ENCODE measurements at places on chromosomes 12 and 14.
A peak's percentile ranks its signal among the peaks of the same experiment; 100 is the strongest.

DNA sequence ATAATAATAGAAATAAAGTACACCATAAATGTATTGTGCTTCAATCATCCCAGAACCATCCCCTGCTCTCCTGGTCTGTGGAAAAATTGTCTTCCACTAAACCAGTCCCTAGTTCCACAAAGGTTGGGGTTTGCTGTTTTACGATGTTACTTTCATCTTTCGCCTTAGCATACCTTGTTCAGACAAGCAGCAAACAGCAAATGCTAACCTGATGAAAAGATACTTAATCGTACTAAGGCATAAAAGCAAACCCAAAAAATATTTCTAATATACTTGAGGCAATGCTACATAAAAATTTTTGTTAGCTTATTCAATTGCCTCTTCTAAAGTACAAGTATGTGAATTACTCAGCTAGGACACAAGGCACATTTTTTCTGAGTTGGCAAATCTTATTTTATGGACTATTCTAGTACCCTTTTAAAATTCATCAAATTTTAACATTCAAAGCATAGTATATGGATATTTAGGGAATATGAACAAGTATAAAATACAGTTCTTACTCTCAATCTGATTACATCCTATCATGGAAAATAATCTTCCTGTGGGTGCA lies 97.1 kb upstream of the PLEKHG7 start:
- DNase-seq = no peak

GRCh38 chr14:29925736-29926135 lies 1.9 kb downstream of the PRKD1 start:
- no peak for DNase-seq

GRCh38 chr12:58491306-58491705 lies 429.0 kb downstream of the LRIG3 start:
- no peak for DNase-seq

GRCh38 chr12:91161009-91161408 lies 21.6 kb downstream of the DCN start:
- DNase-seq = no peak

GRCh38 chr12:39773266-39773665 lies 153.7 kb upstream of the ABCD2 start:
- no peak for DNase-seq

GRCh38 chr14:74572726-74573301 lies 39.2 kb downstream of the LTBP2 start:
- DNase-seq = no peak

GRCh38 chr14:92954933-92955332 lies 32.0 kb downstream of the CHGA start:
- no peak for DNase-seq

- peak; percentile 89 for DNase-seq
Observed at GRCh38 chr12:17304503-17305347, 698.8 kb upstream of the LMO3 start.

DNA sequence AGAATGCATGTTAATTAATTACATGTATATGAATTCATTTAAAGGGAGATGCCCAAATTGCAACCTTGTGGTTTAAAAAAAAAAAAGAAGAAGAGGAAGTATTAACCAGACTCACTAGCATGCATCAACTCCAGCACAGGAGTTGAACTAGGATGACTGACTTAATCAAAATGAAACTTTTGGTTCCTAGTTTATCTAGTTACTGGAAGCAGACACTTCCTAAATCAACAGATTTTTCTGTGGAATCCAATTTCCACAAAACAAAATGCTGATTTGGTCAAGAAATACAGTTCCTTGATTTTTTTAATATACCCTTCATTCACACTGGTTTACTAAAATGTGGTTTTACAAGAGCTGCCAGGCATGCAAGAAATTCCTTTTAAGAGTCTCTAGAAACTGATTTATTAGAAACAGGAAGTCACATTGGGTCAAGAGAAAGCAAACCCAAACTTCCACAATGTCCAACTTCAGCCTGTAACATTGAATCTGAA lies 41.6 kb downstream of the ITPR2 start:
- no peak for DNase-seq

GRCh38 chr14:37508503-37508902 lies 86.5 kb downstream of the FOXA1 start:
- DNase-seq = no peak

Data from HS-5 (cell line).